ENCODE measurements at places on chromosomes 7 and 10.
A peak's percentile ranks its signal among the peaks of the same experiment; 100 is the strongest.

GRCh38 chr7:20354610-20355528, 24.2 kb downstream of the ITGB8 start:
- DNase-seq = no peak

GRCh38 chr7:106282852-106283251, 1.9 kb downstream of the NAMPT start:
- DNase-seq = no peak

- DNase-seq = no peak
These were observed 22.6 kb upstream of the INPP5A start for GRCh38 chr10:132514821-132515520.

GRCh38 chr7:80499350-80499953, 12.4 kb downstream of the GNAT3 start:
- DNase-seq = peak; percentile 14

DNA sequence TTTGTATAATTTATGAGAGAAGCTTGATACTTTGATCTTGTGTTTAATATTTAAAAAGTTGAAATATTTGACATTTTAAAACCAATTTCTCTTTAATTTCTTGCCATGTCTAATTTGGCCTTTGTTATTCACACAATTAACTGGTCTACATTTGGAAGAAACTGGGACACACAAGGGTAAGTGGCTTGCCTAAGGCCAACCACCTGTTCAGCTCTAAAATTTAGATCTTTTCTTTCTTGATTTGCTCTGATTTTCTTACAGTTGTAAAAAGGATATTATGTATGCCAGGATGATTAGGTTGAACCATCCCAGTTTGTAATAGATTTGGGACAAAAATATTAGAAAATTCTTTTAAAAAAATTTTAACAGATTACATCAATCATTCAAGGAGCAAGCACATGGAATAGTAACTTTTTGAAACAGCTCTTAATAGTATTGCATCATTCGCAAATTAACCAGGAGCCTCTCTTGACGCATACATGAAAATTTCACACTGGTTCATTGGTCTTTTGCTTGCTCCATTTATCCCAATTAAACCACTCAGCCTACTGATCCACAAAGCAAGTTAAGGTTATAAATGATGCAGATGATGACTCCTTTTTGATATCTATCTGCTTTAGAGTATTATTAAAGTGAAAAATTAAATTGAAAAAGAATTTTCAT, 222.4 kb upstream of the SLC26A5 start:
- DNase-seq = peak; percentile 66

All from NCI-H2171 treated with DMSO at 0.1 percent for 48 hours (cell line).